ENCODE measurements at places on chromosomes 4 and X.
A peak's percentile ranks its signal among the peaks of the same experiment; 100 is the strongest.

DNA sequence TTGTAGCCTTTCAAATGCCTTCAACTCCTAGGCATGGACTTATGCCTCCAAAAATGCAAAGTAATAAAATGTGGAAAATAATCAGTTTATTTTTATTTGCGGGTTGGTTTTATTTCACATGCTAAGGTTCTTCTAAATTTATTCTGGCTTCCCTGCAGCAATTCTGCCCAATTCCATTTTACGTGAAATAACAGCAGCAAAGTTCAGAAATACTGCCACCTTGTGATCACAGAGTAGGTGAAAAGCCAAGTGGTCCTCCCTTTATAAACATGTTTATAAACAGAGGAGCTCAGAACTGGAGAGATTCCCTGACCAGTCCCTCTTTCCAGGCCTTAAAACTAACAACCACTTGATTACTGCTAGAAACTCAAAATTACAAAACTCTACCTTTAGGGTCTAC lies 14.7 kb upstream of the DCHS2 start:
- peak; percentile 39 for DNase-seq

DNA sequence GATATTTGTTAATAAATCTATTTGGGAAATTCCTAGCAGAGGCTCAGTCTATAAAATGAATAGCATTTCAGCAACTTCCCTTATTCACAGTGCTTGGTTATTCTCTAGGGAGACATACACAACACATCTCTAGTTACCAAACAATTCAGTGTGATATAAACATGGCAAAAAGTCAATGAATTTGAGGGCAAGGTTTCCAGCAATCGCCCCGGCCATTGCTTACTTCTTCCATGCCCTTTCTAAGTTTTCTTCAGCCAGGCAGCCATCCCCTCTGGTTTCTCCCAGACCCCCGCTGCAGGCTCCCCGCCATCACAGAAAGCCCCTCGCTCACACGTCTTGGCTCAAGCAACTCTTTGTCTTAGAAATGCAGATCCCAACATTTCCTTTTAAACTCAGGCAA lies 4.4 kb downstream of the TLR7 start:
- no peak for DNase-seq

DNA sequence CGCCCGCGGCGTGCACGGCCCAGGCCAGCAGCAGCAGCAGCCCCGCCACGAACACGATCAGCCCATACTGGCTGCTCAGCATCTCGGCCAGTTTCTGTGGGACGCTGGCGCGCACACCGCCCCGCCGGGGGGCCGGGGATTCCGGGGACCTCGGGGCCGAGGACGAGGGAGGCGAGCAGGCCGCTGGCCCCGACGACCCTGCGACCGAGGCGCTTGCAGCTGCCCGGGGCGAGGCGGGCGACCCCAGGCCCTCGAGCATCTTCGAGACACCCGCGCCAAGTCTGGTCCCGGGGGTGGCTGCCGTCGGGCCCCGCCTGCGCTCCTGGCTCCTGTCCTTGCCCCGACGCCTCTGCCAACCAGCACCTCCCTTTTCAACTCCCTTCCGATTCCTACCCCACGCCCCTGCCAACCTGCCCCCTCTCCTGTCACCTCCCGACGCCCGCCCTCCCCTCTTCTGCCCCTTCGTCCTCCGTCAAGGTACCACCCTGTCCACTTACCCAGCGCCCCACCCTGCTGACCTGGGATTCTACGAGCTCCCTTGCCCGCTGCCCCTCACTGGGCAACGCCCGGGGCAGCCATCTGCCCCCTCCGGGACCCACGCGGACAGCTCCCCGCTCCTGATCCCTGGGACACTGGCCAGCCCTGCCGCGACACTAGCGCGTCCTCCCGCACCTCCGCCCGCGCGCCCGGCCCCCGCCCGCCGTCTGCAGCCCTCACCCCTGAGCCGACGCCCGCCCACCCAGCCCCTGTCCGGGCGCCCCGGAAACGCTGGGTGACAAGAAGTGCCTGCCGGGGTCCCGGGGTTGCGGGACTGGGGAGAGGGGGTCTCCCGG lies at the start of gene OTOP1:
Gene OTOP1 (minus strand): TSS at position 324 of the 833 bp plus-strand sequence. CDS start 65 bp downstream, at position 259.
- no peak for DNase-seq

DNA sequence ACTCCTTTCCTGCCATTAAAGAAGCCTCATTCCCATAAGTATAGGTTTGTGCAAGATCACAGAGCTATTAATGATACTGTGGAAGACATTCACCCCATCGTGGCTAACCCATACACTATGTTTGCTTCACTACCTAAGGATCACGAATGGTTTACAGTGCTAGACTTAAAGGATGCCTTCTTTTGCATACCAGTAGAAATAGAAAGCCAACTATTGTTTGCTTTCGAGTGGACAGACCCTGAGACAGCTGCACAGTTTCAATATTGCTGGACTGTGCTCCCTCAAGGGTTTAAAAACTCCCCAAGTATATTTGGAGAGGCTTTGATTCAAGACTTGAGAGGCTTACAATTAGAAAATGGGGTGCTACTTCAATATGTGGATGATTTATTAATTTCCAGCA lies 16.0 kb upstream of the PAPSS1 start:
- DNase-seq = no peak

All from dermis microvascular lymphatic vessel endothelial cell (primary cell).